RWPE1 (cell line): ENCODE measurements at places on chromosomes 7 and 10.
A peak's percentile ranks its signal among the peaks of the same experiment; 100 is the strongest.

DNA sequence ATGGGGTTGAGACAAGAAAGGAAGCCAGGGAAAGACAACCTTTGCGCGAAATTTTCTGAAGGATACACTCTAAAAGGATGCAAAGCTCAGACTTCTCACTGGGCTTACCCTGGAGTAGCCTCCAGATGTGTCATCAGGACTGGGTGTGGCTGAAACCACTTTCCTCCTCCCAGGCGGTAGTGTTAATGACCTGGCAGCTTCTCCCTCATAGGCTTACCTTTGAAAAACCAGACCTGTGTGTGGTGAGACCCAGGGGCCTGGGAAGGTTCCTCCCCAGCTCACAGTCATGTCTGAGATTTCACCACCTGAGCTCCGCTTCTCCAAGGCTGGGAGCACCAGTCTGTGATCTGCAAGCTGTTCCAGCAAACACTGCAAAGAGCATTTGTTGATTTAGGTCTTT lies 93.7 kb downstream of the EPC1 start:
- DNase-seq, result peak; percentile 79

DNA sequence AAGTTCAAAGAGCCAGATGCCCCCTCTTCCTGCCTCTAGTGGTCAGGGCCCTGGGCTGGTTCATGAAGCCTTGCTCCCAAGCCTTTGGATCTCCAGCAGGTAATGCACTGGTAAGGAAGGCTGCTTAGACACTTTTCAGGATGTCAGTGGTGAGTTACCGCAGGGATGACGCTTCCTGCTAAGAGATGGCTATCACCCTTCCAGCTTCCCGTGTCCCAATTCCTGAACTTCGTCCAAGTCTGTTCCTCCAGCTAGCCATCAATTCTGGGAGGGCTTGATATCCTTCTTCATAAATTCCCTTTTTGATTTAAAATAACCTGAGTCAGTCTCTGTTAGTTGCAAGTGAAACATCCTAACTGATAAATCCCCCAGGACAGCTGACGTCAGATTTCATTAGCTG lies 221.2 kb downstream of the PLXNA4 start:
- DNase-seq, result no peak

DNA sequence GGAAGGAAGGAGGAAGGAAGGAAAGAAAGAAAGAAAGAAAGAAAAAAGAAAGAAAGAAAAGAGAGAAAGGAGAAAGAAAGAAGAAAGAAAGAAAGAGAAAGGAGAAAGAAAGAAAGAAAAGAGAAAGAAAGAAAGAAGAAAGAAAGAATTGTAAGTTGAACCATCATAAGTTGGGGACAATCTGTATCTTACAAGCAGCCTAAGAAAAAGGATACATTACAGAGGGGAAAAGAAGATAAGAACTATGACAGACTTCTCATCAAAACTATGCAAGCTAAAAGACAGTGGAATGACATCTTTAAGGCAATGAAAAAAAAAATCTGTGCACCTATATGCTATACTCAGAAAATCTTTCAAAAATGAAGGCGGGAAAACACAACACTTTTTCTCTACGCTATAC lies 50.3 kb upstream of the SP4 start:
- DNase-seq, result no peak

DNA sequence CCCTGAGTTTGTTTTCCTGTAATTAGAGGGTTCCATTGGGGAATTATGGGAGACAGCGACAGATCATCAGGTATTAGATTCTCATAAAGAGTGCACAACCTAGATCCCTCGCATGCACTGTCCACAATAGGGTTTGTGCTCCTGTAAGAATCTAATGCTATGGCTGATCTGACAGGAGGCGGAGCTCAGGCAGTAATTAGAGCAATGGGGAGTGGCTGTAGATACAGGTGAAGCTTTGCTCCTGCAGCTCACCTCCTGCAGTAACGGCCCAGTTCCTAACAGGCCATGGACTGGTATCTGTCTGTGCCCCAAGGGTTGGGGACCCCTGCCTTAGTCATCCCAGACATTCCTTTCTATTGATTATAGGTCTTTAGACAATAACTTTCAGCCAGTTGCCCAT lies 894 bp upstream of the ZSCAN21 start:
- DNase-seq, result no peak

DNA sequence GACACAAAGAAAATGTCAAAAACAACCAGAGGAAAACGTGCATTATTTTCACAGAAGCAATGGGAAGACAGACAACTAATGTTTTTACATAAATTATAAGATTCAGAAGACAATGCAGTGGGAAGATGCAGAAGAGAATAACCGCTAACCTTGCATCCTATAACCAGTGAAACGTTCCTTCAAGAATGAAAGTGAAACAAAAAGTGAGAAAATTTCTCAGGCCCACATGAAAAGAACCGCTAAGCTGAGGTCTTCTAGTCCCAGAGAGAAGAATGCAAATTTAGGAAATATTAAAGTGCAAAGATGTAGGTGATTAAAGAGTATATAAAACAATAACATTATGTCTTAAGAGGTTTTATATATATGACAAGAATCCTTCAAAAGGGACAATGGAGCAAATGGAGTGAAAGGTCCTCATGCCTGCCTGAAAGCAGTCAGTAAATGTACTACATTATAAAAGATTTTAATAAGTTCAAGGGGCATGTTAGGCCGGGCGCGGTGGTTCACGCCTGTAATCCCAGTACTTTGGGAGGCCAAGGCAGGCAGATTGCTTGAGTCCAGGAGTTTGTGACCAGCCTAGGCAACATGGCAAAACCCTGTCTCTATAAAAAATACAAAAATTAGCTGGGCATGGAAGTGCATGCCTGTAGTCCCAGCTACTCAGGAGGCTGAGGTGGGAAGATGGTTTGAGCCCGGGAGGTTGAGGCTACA lies 43.1 kb upstream of the DDC start:
- DNase-seq, result no peak

DNA sequence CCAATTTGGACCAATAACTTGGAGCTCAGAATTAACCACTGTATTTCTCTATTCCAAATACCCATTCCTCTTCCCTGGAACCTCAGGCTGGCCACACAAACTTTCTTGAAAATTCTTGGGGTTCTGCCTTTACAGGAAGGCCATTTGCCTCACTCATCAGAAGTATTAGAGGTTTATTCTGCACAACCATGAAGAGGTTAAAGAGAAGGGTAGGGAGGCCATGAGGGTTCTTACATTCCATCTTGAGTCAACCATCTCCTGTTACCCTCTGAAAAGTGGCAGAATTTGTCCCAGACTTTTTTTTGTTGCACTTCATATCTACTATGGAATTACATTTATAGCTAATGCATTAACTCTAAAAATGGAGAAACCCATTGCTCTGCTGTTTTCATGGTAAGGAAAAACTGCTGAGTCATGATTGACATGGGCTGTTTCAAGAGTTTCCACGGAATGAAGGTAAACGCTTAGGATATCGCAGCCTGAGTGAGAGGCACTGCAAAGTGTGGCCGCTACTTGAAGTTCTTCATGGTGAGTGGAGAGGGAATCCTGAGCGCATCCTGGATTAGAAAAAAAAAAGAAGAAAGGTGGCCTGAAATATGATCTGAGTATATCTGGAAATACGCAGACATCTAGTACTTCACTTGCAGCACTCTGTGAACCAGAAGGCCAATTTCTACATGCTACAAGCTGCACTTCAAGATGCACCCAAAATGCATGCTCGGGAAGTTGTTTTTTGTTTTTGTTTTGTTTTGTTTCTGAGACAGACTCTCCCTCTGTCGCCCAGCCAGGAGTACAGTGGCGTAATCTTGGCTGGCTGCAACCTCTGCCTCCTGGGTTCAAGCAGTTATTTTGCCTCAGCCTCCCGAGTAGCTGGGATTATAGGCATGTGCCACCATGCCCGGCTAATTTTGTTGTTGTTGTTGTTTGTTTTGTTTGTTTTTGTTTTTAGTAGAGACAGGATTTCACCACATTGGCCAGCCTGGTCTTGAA lies 83.7 kb downstream of the KIAA1217 start:
- no peak for DNase-seq

DNA sequence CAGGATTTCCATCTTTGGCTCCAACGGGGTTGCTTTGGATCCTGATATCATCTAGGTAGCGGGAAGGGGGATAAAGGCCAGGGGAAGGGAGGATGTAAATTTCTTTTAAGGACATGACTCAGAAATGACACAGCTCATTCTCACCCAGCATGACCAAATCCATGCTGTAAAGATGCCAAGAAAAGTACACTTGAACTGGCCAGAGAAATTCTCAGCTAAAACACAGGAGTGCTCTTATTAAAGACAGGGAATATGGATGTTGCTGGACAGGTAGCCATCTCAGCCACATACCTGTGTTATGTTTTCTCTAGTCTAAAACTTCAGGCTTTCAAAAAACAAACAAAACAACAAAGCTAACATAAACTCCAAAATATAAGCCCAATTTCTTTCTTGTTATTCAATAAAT lies 68.3 kb downstream of the NAMPT start:
- DNase-seq, result peak; percentile 95
